ENCODE measurements at places on chromosomes 5 and 9.

GRCh38 chr5:11292648-11293356 lies 531.8 kb upstream of the DAP start:
- no peak for DNase-seq

GRCh38 chr5:107389130-107389774 lies 281.5 kb downstream of the EFNA5 start:
- peak; percentile 48 for DNase-seq

DNA sequence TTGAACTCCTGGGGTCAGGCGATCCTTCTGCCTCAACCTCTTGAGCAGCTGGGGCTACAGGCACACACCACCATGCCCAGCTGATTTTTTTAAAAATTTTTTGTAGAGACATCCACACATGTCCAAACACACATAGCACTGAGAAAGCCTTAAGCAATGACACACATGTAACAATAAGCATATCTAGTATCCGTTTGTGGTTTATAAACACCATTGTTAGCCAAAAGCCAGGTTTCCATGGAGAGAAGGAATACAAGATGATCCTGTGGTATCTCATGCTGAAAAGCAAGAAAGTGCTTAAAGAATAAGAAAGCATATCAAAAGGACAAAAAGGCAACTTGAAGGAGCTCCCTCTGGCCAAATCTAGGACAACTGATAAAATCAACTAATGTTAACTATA lies 29.7 kb upstream of the SLC1A3 start:
- DNase-seq, result no peak

GRCh38 chr9:72949244-72949582 lies 3.6 kb downstream of the ALDH1A1 start:
- no peak for DNase-seq

- DNase-seq, result no peak
Observed at GRCh38 chr5:174693697-174694385, 30.5 kb upstream of the MSX2 start.

- DNase-seq, result no peak
Observed at GRCh38 chr5:131264451-131265099, 722 bp downstream of the CDC42SE2 start.

DNA sequence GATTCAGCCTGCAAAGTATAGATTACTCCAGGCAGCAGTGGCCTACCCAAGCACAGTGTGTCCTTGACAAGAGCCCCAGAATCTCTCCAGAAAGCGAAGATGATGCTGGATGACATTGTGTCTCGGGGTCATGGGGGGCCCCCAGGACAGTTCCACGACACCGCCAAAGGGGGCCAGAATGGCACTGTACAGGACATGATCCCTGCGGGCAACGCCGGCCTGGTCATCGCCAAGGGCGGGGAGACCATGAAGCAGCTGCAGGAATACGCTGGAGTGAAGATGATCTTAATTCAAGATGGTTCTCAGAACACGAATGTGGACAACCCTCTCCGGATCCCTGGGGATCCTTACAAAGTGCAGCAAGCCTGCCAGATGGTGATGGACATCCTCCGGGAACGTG lies 107.0 kb upstream of the MTAP start:
- no peak for DNase-seq

DNA sequence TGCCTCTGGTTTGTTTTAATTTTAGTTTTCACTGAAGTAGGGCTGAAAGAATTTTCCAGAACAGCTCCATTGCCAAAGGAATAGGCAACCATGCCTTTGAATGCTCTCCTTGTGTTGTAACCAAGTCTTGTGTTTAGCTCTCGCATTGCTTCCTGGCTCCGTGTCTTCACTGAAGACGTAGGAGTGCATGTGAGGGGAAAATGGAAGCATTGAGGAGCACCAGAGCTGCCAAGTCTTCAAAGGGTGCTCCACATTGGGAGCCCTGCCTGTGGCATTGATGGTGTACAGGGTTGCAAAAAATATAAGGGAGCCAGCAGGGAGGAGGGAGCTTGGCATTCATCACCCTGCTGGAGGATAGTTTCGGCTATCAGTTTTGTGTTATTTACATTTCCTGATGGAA lies 86.6 kb downstream of the NTRK2 start:
- DNase-seq, result peak; percentile 64

GRCh38 chr9:112380102-112380824 lies at the start of gene HSDL2:
Gene HSDL2, plus strand, starts transcription at chr9:112380108. Its CDS starts 56 bp downstream, at chr9:112380164.
- peak; percentile 58 for DNase-seq

DNA sequence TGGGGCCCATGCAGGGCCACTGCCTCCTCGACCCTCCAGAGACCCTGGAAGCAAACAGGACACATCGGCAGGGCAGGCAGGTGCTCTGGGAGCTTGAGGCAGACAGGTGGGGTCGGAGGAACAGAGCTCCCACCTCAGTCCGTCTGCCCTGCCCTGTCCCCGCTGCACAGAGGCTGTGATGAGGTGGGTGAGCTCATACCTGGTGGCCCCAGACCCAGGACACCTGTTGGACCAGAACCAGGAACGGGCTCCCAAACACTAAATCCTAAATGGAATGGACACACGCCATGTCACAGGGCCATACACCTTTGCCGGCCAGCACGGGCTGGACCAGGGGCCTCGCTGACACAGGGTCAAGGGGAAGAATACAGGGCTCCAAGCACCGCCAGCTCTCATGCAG lies 5.5 kb downstream of the SOHLH1 start:
- DNase-seq, result no peak

- peak; percentile 90 for DNase-seq
Observed at GRCh38 chr5:144028058-144028457, 142.4 kb downstream of the YIPF5 start.

DNA sequence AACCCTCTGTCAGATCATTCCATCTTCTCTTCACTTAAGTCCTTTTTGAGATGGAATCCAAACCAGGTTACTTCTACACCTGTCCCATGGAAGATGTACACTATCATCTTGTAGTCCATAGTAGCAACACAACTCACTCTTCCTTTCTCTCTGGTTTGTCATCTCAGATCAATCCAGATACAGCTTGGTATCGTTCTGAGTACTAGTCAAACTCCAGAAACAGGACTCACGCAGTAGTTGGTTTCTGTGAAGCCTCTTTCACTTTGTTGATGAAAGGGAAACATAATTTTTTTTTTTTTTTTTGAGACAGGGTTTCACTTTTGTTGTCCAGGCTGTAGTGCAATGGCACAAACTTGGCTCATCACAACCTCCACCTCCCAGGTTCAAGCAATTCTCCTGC lies 484.0 kb downstream of the PRDM9 start:
- no peak for DNase-seq

GRCh38 chr5:81195335-81195929 lies 37.7 kb upstream of the CKMT2 start:
- DNase-seq, result no peak

GRCh38 chr5:163459462-163459818 lies 462 bp downstream of the NUDCD2 start:
- no peak for DNase-seq

GRCh38 chr5:3077684-3078083 lies 326.2 kb upstream of the IRX2 start:
- no peak for DNase-seq

- DNase-seq, result no peak
Observed at GRCh38 chr5:174667526-174667925, 56.9 kb upstream of the MSX2 start.

DNA sequence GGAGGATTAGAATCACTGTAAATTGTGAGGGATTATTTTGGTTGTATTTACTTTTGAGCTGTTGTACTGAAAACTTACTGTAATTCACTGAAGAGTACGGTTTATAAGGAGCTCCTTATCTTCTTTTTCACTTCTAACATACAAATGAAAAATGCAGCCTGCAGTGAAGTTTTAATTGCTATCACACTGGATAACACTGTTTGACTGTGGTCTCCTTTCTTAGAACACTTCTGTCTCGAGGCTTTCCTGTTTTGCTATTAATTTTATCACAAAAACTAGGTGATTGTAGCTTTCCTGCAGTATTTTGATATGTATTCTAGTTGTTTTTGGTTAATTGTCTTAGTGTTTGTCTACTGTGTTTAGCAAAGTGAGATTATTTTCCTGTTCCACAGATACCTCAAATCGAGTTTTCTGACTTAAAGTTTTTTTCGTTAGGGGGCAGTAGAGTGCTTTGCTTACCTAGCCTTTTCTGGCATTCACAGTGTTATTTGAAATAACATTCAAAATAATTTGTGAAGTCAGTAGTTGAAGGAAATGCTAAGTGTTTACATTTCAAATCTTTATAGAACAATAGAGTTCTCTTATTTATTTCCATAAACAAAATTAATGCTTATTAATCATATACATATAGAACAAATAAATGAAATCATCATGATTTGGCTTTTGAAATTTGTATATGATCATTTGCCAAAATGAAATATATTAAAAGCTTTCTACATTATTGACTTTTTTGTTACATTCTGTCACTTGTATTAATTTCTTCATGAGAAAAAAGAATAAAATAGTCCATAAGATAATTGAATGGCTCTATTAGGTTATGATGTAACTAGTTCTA lies 52.9 kb downstream of the COMMD10 start:
- peak; percentile 70 for DNase-seq
